ENCODE measurements at places on chromosomes 11 and 22. TPM values are rescaled to one million over a fixed set of nuclear protein-coding genes. Genes with fewer than 3 reads are reported as not detected.

PKP3 gene
- 10.6 TPM for total RNA-seq

APLNR gene
- total RNA-seq: not detected

DNA sequence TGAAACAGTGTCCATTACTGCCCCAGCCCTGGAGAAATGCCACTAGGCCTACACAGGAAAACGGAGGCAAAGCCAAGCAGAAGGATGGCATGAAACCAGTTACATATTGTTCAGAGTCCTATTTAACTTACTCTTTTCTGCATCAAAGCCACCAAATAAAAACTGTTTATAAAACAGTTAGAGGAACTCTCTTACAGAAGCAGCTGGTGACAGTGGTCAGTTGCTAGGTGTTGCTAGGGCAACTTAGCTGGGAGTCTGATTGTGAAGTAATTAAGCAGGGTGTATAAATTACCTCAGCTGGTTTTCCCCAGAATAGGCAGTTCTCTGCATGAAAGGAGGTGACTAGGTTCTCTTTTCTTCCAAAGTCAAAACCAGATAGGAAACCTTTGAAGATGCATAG, 115.6 kb upstream of the ZBED5 start:
- DNase-seq: no peak

TBX1 gene
- total RNA-seq: 0.10 TPM

SDHAF2 gene
- 39.9 TPM for total RNA-seq

Measured in M059J (cell line).